Stomach (tissue), 19 donors: ENCODE measurements at places on chromosomes 12 and 14.

GRCh38 chr14:90523544-90523943, 126.7 kb downstream of the CALM1 start:
- H3K27ac ChIP-seq: peak overlapping the region; percentile 41
- H3K27me3 ChIP-seq: no peaks in the 10 kb centered on the region
- peaks cover 50% of the 10 kb centered on the region for H3K4me1 ChIP-seq
- H3K36me3 ChIP-seq: no peaks in the 10 kb centered on the region
- no peak overlapping the region for H3K4me3 ChIP-seq
- DNase-seq: no peak

- no peak overlapping the region for H3K27ac ChIP-seq
- H3K27me3 ChIP-seq: no peaks in the 10 kb centered on the region
Observed at GRCh38 chr12:3105690-3106479, 28.7 kb downstream of the TSPAN9 start.

DNA sequence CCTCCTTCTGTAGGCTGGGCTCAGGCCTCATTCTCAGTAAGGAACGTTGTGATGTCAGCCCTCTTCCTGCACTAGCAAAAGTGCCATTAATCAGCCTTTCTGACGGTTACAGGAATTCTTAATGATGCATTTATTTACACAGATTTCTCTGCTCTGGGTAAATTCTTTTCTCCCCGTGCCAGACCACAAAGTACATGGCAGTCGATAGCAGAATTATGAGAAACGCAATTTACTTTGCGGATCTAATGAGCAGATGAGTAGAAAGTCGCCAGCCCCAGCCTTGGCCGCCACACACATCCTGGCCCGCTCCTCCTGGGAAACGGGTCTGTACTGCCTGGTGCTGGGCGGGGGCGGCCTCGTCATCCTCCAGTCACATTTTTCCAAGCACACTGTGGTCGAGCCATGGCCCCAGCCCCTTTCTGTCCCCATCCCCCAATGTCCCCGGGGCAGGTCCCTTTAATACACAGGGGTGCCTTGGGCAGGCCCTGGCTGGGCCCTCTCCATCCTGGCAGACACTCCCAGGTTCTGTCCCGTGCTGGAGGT, 25.9 kb downstream of the NOC4L start:
- H3K4me3 ChIP-seq: no peak overlapping the region

DNA sequence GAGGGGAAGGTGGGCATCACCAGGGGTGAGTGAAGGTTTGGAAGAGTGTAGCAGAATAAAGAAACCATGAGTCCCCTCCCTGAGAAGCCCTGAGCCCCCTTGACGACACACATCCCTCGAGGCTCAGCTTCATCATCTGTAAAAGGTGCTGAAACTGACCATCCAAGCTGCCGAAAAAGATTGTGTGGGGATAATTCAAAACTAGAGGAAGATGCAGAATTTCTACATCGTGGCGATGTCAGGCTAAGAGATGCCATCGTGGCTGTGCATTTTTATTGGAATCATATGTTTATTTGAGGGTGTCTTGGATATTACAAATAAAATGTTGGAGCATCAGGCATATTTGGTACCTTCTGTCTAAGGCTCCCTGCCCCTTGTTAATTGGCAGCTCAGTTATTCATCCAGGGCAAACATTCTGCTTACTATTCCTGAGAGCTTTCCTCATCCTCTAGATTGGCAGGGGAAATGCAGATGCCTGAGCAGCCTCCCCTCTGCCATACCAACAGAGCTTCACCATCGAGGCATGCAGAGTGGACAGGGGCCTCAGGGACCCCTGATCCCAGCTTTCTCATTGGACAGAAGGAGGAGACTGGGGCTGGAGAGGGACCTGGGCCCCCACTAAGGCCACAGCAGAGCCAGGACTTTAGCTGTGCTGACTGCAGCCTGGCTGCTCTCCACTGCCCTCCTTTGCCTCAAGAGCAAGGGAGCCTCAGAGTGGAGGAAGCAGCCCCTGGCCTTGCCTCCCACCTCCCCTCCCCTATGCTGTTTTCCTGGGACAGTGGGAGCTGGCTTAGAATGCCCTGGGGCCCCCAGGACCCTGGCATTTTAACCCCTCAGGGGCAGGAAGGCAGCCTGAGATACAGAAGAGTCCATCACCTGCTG, 7.0 kb downstream of the SERPINA1 start:
- H3K36me3 ChIP-seq: peaks cover 19% of the 10 kb centered on the region
- H3K4me1 ChIP-seq: peaks cover 36% of the 10 kb centered on the region
- H3K4me3 ChIP-seq: no peak overlapping the region
- no peak overlapping the region for H3K27ac ChIP-seq

GRCh38 chr12:76470028-76470939, 89.3 kb downstream of the OSBPL8 start:
- no peak overlapping the region for H3K27ac ChIP-seq
- peaks cover under 1% of the 10 kb centered on the region for H3K4me1 ChIP-seq
- no peak for DNase-seq
- no peaks in the 10 kb centered on the region for H3K27me3 ChIP-seq
- no peak overlapping the region for H3K4me3 ChIP-seq

GRCh38 chr14:99928963-99929362, 135.8 kb downstream of the EML1 start:
- H3K27me3 ChIP-seq: no peaks in the 10 kb centered on the region
- H3K36me3 ChIP-seq: peaks cover 11% of the 10 kb centered on the region
- no peak overlapping the region for H3K4me3 ChIP-seq
- no peak overlapping the region for H3K27ac ChIP-seq
- no peak for DNase-seq

- no peaks in the 10 kb centered on the region for H3K4me1 ChIP-seq
- DNase-seq: no peak
- no peak overlapping the region for H3K27ac ChIP-seq
- no peaks in the 10 kb centered on the region for H3K27me3 ChIP-seq
Observed at GRCh38 chr14:52877628-52878027, 73.2 kb downstream of the FERMT2 start.

- H3K27me3 ChIP-seq: no peaks in the 10 kb centered on the region
- no peaks in the 10 kb centered on the region for H3K36me3 ChIP-seq
- no peak overlapping the region for H3K27ac ChIP-seq
- H3K4me3 ChIP-seq: no peak overlapping the region
- DNase-seq: no peak
Observed at GRCh38 chr14:90096566-90096965, 34.8 kb downstream of the KCNK13 start.

GRCh38 chr14:56002342-56002741, 115.9 kb upstream of the PELI2 start:
- peak; percentile 35 for DNase-seq
- H3K4me1 ChIP-seq: peaks cover 26% of the 10 kb centered on the region
- H3K27me3 ChIP-seq: no peaks in the 10 kb centered on the region
- H3K4me3 ChIP-seq: no peak overlapping the region

DNA sequence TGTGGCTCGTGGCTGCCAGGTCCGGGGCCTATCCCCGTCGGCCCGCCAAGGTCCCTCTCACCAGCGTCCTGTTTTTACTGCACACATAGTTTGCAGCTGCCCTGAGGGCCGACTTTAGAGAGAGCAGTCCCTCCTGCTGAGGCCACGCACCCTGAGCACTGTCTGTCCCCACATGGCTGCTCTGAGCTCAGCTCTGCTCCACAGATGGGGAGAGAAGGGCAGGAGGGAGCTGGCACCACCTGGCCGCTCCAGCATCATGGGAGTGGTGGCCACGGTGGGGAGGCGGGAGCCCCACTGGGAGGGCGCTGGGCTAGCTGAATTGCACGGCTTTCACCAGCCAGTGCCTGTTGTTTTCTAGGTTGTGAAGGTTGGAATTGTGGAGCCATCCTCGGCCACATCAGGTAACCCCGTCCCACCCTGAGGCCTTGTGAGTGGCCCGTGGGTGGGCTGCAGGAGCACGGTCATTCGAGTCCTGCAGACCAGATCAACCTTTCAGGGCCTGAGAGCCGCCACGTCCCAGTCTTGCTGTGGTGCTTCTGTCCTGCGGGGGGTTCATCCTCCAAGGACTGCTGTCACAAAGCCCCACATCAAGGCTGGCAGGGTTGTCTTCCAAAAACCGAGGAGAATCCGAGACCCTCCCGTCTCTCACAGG, 7.4 kb upstream of the TEX22 start:
- DNase-seq: no peak
- H3K4me3 ChIP-seq: no peak overlapping the region
- H3K27me3 ChIP-seq: no peaks in the 10 kb centered on the region
- no peak overlapping the region for H3K27ac ChIP-seq
- H3K36me3 ChIP-seq: peaks cover 51% of the 10 kb centered on the region

GRCh38 chr14:101665478-101666078, 95.9 kb upstream of the PPP2R5C start:
- peaks cover 44% of the 10 kb centered on the region for H3K27me3 ChIP-seq
- DNase-seq: peak; percentile 71
- no peaks in the 10 kb centered on the region for H3K4me1 ChIP-seq
- no peaks in the 10 kb centered on the region for H3K36me3 ChIP-seq

DNA sequence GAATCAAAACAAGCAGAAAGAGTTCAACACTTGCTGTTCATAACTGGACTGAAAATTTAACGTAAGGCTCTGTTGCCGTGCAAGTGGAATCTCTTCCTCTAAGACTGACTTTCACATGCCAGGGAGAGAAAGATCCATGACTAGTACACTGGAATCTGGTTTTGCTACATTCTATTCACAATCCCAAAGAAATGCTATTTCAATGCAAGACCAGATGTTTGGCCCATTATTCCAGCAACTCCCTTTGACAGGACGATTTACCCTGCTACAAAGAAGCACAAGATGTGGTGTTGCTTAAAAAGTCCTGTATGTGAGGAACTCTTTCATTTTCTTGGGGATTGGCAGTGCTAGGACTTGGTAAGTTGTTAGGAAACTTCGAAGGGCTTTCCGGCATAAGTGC, 17.4 kb downstream of the RFC5 start:
- no peaks in the 10 kb centered on the region for H3K27me3 ChIP-seq
- peaks cover 75% of the 10 kb centered on the region for H3K36me3 ChIP-seq
- no peak overlapping the region for H3K4me3 ChIP-seq
- peak overlapping the region; percentile 13 for H3K27ac ChIP-seq
- no peak for DNase-seq

DNA sequence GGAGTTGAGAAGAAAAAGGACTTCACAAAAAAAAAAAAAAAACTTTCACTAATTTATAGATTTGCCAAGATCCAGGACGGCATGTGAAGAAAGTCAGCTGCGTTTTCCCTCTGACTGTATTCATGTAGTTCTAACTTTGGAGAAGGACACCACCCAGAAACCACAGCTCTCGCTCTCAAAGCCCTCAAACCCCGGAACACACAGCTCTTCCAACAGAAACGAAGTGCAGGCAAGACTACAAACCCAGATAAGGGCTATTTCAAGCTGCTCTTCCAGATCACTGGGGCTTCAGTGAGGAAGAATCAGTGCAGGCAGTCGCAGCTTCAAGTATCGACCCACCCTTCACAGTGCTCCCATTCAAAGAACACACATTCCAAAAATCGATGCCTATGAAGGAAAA, 13.2 kb downstream of the KCNH5 start:
- no peak overlapping the region for H3K27ac ChIP-seq
- H3K36me3 ChIP-seq: no peaks in the 10 kb centered on the region
- DNase-seq: no peak
- H3K27me3 ChIP-seq: peaks cover 5% of the 10 kb centered on the region
- no peaks in the 10 kb centered on the region for H3K4me1 ChIP-seq

DNA sequence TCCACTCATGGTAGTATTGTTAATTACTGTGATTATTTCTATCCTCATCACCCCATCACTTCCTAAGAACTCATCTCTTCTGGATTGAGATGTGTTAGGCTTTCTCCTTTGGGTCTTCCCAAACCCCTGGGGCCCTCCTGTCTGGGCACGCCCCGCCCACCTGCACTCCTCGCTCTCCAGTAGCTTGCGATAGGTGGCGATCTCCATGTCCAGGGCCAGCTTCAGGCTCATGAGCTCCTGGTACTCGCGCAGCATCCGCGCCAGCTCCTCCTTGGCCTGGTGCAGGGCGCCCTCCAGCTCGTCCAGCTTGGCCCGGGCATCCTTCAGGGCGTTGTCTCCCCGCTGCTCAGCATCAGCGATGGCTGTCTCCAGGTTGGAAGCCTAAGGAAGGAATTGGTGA, 6.8 kb downstream of the KRT71 start:
- no peak overlapping the region for H3K27ac ChIP-seq
- H3K36me3 ChIP-seq: no peaks in the 10 kb centered on the region
- no peak for DNase-seq
- H3K27me3 ChIP-seq: no peaks in the 10 kb centered on the region
- no peak overlapping the region for H3K4me3 ChIP-seq
- H3K4me1 ChIP-seq: no peaks in the 10 kb centered on the region

DNA sequence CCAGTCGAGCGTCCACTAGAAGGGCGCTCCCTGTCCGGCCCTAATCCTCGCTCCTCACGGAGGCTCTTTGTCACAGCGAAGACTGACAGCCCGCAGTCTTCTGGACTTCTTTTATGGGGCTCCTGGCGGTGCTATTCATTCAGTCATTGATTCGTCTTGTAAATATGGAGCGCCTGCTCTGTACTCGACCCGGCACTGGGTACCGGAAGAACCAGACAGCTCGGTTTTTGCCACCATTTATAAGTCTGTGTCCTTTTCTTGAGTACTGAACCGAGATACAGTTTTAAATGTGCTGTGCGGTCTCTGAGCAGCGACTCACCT, 570 bp downstream of the DMAC2L start:
- peaks cover 30% of the 10 kb centered on the region for H3K4me1 ChIP-seq
- H3K36me3 ChIP-seq: no peaks in the 10 kb centered on the region
- H3K27me3 ChIP-seq: no peaks in the 10 kb centered on the region
- DNase-seq: no peak
- peak overlapping the region; percentile 87 for H3K4me3 ChIP-seq

GRCh38 chr12:117863002-117863709, 105.6 kb downstream of the KSR2 start:
- no peaks in the 10 kb centered on the region for H3K36me3 ChIP-seq
- H3K27me3 ChIP-seq: no peaks in the 10 kb centered on the region
- H3K27ac ChIP-seq: no peak overlapping the region
- no peak overlapping the region for H3K4me3 ChIP-seq

GRCh38 chr14:51883232-51883631, 22.8 kb downstream of the GNG2 start:
- no peak overlapping the region for H3K27ac ChIP-seq
- no peaks in the 10 kb centered on the region for H3K4me1 ChIP-seq
- H3K27me3 ChIP-seq: no peaks in the 10 kb centered on the region
- H3K4me3 ChIP-seq: no peak overlapping the region

GRCh38 chr12:86669010-86669409, 412.8 kb upstream of the MGAT4C start:
- no peaks in the 10 kb centered on the region for H3K4me1 ChIP-seq
- no peaks in the 10 kb centered on the region for H3K36me3 ChIP-seq
- no peaks in the 10 kb centered on the region for H3K27me3 ChIP-seq
- no peak overlapping the region for H3K27ac ChIP-seq
- DNase-seq: no peak

DNA sequence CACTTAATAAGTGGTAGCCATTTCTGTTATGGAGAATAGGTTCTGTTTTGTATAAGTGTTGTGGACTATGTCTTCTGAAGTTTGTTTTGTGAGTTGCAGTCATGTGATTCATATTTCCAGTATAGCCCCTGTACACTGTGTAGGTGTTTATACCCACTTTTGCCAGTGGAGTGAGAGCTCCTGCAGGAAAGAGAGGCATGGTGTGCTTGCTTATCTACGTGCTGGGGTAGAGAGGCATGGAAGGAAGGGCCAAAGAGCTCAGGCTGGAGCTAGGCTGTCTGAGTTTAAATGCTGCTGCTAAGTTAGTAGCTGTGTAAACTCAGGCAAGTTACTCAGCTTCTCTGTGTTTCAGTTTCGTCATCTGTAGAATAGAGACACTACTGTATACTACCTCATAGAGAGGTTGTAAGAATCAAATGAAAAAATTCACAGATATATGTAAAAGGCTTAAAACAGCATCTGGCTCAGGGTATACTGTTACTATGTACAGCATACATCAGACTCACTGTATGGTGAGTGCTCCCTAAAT, 88.2 kb upstream of the SLC38A2 start:
- H3K4me1 ChIP-seq: peaks cover 60% of the 10 kb centered on the region
- no peak for DNase-seq
- no peak overlapping the region for H3K27ac ChIP-seq
- no peak overlapping the region for H3K4me3 ChIP-seq
- no peaks in the 10 kb centered on the region for H3K36me3 ChIP-seq
